ENCODE measurements at places on chromosomes 5 and 9.

- no peak for DNase-seq
Measured at GRCh38 chr5:132446621-132447020, 44.0 kb downstream of the IRF1 start.

DNA sequence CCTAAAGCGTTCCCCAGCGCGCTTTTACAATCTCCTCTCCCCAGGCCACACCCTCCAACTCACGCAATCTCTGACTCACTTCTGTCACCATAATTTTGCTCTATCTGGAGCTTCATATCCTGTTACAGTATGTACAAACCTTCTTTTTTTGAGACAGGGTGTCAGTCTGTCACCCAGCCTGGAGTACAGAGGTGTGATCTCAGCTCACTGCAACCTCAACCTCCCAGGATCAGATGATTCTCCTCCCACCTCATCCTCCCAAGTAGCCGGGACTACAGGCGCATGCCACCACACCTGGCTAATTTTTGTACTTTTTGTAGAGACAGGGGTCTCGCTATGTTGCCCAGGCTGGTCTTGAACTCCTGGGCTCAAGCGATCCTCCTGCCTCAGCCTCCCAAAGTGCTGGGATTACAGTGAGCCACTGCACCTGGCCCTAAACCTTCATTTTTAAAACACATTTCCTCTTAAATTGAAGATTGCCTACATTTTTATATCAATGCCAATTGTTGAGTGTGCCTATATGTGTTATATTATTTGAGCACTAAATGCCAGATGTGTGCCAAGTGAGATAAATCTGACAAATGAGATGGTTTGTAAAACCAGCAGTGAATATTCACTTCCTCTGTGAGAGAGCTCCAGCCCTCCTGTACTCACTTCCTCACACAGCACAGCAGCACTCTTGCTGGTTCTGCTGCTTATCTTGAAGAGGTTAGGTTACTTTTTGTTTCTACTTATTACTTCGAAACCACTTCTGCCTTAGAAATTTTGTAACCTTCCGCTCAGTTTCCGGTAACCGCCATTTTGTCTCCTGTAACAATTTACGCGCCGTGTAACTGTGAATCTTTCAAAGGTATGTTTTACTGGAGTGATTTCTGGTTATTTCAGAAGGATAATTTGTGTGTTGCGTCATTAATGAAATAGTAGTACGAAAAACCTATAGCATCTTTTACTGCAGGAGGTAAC is 57.9 kb downstream of the DOCK8 start:
- DNase-seq: no peak

- peak; percentile 32 for DNase-seq
Measured at GRCh38 chr9:17531642-17532254, 47.1 kb upstream of the SH3GL2 start.

- no peak for DNase-seq
Measured at GRCh38 chr5:68740226-68740910, 353.4 kb upstream of the SLC30A5 start.

- no peak for DNase-seq
Measured at GRCh38 chr5:151123897-151124751, 33.5 kb downstream of the ANXA6 start.

- no peak for DNase-seq
Measured at GRCh38 chr9:126158588-126159429, 167.8 kb upstream of the MVB12B start.

DNA sequence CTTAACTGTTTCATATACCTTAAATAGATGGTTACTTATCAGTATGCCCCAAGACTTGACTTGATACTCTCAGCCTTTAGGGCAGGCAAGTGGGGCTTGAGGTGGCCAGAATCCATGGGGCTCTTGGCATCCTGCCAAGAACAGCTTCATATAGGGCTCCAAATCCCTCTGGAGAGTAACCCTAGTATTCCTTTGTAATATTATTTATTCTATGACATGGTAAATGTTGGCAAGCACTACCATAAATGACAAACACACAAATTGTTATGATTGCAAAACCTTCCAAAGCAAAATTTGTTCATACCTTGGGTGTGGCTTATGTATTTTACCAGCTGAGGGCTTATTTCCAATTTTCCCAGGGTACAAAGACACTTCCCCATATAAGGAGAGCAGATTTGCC is 257.4 kb upstream of the TRPC7 start:
- no peak for DNase-seq

DNA sequence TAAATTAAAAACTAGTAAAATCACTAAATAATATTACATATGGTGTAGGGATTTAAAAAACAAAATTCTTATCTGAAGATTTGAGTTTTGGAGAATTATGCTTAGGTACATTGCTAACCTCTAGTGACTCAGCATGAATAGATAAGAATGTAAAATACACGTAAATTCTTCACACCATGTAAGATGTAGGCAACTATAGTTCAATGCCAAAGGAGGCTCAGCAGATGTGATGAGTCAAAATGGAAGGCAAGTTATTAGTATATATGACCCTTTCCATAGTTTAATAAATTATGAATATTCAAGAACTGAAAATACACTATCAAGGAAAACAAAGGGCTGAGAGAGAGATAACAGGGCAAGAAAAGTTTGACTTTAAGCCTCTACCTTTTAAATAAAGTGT is 79.0 kb downstream of the MRPS30 start:
- no peak for DNase-seq

- no peak for DNase-seq
Measured at GRCh38 chr5:90518661-90519060, 10.7 kb downstream of the LYSMD3 start.

DNA sequence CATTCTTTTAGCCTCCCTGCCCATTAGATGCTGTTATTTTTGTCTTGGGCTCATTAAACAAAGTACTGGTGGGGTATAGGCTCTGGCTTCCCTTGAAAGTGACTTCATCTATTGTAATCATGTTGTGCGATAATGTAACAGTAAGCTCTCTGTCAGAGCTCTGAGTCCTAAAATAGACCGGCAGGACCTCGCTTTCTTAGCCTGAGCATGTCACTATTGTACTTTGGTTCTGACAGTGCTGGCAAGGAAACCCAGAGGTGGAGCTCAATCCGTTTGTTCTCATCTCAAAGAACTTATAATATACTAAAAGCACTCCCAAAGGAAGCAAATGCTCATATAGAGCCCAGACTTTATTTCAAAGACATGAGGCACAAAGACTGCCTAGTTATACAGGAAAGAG is 339.1 kb upstream of the CCNH start:
- no peak for DNase-seq

DNA sequence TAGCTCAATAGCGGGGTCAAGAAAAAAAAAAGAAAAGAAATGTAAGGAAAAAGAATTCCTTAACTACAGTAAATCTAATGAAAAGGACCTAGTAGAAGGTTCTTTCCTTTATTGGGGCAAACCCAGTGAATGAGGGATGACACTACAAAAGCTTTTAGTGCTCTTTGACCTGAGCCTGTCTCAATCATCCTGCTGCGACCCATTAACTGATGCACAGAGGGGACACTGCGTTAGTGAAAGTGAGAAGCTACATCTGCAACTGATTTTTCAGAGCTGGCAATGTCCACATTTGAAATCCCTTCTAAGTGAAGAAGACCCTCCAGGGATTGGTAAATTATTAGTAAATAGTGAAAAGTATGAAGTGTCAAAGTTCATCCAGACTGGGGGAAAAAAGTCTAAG is 101.1 kb downstream of the OTULIN start:
- no peak for DNase-seq

DNA sequence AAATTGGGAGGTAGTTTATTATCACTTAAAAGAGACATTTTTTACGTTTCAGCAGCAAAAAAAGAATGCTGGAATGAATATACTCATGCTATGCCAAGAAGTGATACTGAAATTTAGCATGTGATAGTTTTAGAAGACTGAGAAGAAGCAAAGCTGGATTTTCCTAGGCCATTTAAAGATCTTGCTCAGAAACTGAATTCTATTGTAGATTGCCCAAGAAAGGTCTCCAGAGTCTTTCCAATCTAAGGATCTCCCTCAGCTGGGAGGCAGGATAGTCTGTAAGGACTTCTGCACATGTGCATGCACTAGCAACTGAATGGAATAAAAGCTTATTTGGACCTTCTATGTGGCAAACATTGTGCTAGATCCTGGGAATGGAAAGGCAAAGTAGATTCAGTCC is 334.5 kb downstream of the DTWD2 start:
- no peak for DNase-seq

- no peak for DNase-seq
Measured at GRCh38 chr5:178428341-178429155, 161.6 kb downstream of the COL23A1 start.

GRCh38 chr9:13142776-13143175 is 136.7 kb downstream of the MPDZ start:
- DNase-seq: no peak
